Pons (tissue), 1 donor: ENCODE measurements at places on chromosomes 11 and 22.

GRCh38 chr11:94873916-94874540 is 99.3 kb downstream of the CWC15 start:
- no peak for DNase-seq

- no peak for DNase-seq
Observed at GRCh38 chr22:30557243-30557642, 10.7 kb upstream of the SEC14L6 start.

DNA sequence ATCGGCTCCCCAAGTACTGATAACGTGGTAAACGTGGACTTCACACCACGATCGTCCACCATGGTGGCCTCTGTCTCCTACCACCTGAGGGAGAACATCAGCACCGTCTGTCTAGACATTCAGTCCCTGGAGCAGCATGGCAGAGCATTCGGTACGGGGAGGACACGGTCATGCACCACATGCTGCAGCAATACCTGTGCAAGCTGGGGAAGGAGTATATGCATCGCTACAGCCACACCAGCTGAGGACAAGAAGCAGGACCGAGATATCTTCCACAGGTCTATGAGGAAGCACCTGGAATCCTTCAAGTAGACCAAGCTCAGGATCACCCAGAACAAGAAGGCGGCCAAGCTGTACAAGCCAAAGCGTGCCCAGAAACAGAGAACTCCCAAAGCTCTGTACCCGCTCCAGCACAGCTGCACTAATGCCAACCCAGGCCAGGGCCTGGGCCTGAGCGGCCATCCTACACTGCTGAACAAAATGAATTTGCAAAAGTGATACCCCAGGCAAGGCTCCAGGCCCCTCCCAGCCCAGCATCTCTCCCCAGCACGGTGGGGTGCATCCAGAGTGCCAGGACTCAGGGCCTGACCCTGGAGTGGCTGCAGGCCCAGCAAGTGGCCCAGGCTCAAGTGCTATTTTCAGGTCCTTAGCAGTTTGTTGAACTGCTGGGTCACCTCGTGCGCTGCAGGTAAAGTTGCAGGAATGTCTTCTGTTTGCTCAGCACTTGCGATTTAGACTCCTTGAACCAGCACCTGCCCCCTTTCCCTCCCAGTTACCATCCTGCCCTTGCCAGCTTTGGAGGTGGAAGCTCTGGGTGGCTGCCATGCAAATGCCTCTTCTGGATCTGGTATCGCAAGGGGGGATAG is 119.3 kb upstream of the SERPIND1 start:
- no peak for DNase-seq

GRCh38 chr11:116861539-116861938 is 24.1 kb upstream of the APOA1 start:
- no peak for DNase-seq

GRCh38 chr11:107808521-107808920 is 50.1 kb downstream of the SLC35F2 start:
- no peak for DNase-seq

GRCh38 chr11:76025068-76025467 is 181.2 kb downstream of the WNT11 start:
- no peak for DNase-seq

DNA sequence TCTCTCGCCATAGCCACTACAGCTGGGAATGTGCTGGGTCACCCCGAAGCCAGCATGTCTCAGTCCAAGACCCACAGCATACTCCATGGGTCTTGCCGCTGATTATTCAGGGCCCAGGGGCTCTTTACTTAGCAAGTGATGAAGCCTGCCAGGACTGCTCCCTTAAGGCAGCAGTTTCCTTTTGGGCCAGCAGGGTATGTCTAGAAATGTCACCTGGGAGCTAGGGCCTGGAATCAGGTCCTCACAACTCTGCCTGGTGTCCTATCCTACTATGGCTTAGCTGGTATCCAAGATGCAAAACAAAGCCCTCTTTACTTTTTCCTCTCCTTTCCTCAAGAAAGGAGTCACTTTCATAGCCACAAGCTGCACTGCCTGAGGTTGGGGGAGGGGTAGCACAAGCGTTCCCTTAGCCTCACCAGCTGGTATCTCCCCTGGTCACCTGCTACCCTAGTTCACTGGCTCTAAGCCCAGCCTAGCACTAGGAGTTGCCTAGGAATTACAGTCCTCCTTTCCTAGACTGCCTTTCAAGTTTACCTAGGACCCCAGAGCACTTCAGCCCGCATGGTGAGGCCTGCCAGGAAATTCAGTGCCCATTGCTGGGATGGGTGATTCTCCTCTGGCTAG is 22.6 kb upstream of the NCR3LG1 start:
- no peak for DNase-seq

DNA sequence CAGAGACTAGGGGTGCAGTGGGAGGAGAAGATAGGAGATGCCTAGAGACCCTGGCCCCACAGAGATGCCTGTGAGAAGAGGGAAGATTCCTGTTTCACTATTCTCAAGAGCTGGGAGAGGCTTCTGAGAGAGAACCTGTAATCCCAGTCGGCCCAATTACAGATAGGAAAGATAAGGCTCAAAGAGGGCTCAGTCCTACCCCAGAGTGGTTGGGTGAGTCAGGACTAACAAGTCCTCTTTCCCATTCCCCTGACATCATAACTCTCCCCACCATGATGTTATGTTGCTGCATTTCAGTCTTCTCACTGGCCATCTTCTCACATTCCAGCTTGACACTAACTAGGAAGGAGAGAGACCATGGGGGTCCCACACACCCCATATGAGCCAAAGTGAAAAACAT is 17.9 kb downstream of the ARHGEF12 start:
- no peak for DNase-seq

DNA sequence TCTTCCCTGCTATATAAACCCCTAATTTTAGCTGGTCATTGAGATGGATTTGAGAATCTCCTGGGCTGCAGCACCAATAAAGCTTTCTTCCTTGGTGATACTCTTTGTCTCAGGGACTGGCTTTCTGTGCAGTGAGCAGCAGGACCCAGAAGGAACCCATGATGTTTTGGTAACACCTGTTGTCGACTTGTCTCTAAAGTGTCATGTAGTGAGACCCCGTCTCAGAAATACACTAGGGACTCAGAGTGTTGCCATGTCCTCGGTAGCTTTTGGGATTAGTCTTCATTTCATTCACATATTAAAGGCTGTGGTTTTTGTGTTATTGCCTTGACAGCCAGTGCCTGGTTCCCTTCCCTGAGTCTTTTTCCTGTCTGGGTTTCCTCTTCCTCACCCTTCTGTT is 1078.7 kb downstream of the TBC1D22A start:
- DNase-seq = no peak

DNA sequence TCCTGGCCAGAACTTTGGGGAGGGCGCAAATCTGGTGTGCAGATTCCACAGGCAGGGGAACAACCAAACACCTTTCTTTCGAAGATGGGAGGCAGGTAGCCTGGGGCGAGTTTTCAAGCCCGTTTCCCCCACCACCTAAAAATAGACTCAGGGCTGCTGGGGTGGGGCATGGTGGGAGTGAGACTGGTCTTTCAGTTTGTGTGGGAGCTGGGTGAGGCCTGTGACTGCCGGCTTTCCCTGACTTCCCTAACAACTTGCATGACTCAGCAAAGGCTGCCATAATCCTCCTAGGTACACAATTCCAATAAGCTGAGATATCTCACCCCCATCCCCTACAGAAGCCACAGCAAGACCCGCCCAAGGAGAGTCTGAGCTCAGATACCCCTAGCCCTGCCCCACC is 4.3 kb upstream of the OR5B12 start:
- DNase-seq = no peak

DNA sequence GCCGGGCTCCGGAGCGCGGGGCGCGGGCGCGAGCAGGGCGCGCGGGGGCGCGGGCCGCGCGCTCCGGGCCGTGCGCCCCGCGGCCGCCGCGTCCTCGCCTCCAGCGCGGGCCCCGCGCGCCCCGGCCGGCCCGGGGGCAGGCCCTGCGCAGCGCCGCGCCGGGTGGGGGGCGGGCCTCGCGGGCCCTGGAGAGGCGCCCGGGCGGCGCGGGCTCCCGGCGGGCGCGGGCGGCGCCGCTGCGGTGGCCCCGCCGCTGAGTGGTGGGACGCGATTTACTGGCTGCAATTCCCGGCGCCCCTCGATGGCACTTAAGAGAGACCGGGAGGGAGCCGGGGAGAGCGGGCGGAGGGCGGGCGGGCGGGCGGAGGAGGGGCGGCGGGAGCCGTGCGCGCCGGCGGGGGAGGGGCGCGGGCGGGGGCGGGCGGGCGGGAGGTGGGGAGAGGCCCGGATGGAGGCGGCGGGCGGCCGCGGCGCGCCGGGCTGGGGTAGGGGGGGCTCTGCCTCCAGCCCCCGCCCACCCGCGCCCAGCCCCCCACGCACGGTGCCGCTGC is 73.2 kb upstream of the TCF20 start:
- DNase-seq = no peak

DNA sequence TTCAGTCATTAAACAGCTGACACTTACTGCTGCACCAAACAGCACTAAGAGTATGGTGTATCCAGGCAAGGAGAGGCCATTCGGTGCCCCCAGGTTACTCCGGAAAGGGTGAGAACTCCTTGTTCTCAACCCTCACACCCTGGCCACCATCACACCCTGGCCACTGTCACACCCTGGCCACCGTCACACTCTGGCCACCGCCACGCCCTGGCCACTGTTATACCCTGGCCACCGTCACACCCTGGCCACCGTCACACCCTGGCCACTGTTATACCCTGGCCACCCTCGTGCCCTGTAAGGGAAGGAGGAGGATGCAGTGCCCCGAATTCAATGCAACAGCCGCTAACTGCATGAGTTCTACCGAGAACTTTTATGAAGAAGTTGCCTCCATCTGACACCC is 644.4 kb downstream of the TBC1D22A start:
- DNase-seq = no peak

DNA sequence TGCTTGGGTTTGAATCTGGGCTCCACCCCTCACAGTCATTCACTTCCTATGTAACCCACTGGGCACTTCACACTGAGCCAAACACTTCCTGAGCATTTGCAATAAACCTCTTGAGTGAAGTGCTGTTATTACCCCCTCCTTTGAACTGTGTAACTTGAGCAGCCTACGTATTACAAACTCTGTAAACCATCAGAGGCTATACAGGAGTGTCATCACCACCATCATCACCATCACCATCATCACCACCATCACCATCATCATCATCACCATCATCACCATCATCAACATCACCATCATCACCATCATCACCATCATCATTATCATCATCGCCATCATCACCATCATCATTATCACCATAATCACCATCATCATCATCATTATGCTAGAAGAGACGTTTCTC is 18.4 kb downstream of the RTL6 start:
- no peak for DNase-seq

DNA sequence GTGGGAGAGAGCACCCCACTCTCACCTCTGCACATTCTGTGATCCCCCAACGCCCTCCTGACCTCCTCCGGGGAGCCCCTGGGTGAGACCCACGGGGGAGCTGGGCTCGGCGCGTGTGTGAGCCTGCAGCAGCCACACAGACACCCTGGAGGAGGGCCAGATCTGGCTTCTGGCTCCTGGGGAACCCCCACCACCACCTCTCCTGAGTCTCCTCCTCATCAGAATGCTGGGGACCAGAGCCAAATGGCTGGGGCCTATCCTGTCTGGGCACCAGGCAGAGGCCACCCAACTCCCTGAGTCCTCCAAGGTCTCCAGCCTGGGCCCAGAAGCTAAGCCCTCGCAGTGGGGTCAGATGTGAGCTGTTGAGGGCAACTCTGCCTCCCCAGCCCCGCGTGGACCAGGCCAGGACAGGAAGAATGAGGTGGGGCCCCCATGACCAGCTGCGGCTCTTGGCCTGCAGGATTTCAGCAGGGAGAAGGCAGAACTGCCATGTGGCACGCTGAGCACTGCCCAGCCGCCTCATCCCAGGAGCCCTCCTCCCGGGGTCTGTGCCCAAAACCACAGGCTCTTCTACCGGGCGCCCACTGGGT is 5.5 kb upstream of the PIM3 start:
- no peak for DNase-seq

DNA sequence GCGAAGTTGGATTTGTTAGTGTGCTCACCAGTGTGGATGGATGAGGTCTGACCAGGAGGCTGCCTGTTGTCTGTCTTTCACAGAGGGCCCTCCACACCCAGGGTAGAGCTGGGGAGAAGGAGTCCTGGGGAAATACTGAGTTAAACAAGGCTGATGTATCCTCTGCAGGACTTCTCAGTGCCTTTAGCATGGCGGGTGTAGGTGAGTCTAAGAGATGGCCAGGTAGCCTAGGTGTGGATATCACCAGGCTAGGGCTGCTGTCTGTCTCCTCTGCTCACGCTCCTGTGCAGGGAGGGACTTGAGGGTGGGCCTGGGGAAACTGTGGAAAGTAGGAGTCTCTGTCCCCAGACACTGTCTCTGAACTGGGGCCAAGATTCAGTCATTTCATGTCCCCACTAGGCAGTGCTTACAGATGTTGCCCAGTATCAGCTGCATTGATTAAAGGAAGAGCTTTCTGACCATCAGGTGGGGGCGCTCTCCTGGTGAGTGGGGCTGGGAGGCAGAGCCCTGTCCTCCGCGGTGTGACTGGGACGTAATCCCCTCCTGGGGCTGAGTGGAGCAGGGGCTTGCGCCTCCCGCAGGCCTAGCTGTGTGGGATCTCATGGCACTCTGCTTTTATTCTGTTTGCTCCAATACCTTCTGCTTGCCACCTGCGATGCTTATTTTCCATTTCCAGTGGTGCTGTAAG is 35.5 kb upstream of the CCDC188 start:
- DNase-seq = no peak

GRCh38 chr22:46961591-46962295 is 199.3 kb downstream of the TBC1D22A start:
- no peak for DNase-seq

GRCh38 chr11:88327462-88328143 is 9.9 kb downstream of the CTSC start:
- DNase-seq = no peak

DNA sequence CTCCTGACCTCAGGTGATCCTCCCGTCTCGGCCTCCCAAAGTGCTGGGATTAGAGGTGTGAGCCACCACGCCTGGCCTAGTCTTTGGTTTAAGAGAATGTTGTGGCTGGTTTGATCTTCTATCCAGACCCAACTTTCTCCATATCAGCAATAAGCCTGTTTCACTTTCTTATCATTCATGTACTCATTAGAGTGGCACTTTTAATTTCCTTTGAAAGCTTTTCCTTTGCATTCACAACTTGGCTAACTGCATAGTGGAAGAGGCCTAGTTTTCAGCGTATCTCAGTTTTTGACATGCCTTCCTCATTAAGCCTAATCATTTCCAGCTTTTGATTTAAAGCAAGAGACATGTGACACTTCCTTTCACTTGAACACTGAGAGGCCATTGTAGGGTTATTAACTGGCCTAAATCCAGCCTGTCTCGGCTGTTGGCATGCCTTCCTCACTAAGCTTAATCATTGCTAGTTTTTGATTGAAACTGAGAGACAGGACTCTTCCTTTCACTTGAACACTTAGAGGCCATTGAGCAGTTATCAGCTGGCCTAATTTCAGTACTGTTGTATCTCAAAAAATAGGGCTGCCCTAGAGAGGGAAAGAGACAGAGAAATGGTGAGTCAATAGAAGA is 13.1 kb upstream of the RPL3 start:
- DNase-seq = peak; percentile 76
